Right cardiac atrium (tissue), 5 donors: ENCODE measurements at places on chromosomes 16 and 17.

GRCh38 chr17:5788266-5788900 is 204.1 kb upstream of the NLRP1 start:
- DNase-seq, result no peak

- peak; percentile 75 for DNase-seq
These were observed 9.5 kb upstream of the MRC2 start for GRCh38 chr17:62617894-62618472.

DNA sequence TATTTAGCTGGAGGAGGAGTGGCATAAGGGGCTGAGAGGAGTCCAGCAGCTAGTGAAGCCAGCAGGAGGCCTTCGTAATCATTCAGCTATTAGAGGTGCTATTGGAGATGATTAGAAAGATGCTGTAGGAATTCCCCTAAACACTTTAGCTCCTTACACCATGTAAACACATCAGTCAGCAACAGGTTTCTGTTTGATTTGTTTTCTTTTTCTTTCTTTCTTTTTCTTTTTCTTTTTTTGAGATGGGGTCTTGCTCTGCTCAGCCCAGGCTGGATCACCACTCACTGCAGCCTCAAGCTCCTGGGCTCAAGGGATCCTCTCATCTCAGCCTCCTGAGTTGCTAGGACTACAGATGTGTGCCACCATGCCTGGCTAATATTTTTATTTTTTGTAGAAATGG is 10.6 kb upstream of the SEPHS2 start:
- DNase-seq, result no peak

GRCh38 chr16:66273644-66274334 is 92.7 kb upstream of the CDH5 start:
- DNase-seq, result no peak

- no peak for DNase-seq
These were observed 33.6 kb downstream of the PRSS54 start for GRCh38 chr16:58261263-58261662.

- no peak for DNase-seq
These were observed 489.6 kb downstream of the CDH13 start for GRCh38 chr16:83116274-83116892.

DNA sequence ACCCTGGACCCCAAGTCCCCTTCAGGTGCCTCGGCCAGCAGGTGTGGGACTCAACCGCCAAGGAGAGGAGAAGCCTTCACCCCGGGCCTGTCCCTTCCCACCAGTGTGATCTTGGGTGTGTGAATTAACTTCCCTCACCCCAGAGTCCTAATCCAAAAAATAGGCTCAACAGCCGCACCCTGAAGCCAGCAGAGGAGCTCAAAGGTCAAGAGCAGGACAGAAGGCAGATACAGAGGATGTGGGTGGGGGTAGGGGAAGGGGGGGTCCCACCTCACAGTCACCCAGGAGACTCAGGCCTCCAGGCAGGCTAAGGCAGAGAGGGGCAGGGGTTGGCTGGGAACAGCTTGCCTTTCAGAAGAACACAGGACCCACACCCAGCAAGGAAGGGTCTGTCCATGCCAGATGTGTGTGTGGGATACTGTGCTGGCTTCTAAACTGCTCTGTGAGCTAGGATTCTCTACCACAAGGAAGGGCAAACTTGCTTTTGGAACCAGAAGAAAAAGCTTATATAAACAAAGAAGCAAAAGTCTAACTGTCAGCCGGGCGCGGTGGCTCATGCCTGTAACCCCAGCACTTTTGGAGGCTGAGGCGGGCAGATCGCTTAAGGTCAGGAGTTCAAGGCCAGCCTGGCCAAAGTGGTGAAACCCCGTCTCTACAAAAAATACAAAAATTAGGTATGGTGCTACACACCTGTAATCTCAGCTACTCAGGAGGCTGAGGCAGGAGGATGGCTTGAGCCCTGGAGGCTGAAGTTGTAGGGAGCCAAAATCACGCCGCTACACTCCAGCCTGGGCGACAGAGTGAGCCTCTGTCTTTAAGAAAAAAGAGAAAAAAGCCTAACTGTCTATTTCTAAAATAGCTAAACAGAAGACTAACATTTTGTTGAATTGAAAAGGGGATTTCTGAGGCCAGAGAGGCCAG is 4.6 kb downstream of the PIEZO1 start:
- no peak for DNase-seq

DNA sequence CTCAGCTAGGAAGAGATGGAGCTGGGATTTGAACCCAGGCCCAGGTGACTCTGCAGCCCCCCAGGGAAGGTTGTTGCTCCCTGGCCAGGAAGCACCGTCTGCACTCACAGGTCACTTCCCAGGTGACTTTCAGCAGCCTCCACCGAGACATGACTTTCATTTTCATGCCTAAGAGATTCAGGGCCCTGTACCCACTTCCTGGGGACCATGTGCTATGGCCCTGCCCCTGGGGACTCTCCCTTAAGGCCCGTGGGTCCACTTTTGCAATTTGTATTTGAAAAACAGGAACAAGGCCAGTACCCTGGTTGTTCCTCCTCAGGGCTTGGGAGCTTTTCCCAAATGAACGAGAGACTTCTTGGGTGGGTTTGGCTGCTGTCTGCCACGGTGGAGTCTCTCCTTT is 191.0 kb downstream of the IRF8 start:
- no peak for DNase-seq

GRCh38 chr17:72747501-72747900 is 345.0 kb downstream of the SLC39A11 start:
- no peak for DNase-seq

DNA sequence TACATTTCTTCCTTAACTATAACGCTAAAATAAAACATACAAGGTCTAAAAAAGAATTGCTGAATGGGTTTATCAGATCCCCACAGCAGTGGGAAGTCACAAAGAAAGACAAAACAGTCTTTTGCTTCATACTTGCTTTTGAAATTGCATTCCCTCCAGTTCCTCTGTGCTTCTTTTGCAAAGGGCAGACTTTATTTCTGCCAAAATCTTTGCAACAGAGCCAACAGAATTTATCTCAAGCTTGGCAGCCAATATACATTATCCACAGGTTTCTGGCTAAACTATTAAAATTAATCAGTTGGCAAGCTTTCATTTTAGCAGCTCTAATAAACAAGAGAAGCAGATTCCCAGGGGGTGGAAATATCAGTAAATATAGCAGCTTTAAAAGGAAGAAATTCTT is 378.9 kb upstream of the CA10 start:
- no peak for DNase-seq
